ENCODE measurements at places on chromosomes 5 and 9.

- no peak for DNase-seq
These were observed 228.5 kb downstream of the ENC1 start for GRCh38 chr5:74412066-74412465.

DNA sequence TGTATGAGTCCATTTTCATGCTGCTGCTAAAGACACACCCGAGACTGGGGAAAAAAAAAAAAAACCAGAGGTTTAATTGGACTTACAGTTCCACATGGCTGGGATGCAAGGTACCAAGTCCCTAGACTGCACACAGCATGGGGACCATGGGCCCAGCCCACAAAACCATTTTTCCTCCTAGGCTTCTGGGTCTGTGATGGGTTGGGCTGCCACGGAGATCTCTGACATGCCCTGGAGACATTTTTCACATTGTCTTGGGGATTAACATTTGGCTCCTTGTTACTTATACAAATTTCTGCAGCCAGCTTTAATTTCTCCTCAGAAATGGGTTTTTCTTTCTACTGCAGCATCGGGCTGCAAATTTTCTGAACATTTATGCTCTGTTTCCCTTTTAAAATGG, 340.3 kb upstream of the NUDT12 start:
- no peak for DNase-seq

- DNase-seq, result no peak
These were observed 8.5 kb upstream of the ANGPTL2 start for GRCh38 chr9:127130661-127131538.

DNA sequence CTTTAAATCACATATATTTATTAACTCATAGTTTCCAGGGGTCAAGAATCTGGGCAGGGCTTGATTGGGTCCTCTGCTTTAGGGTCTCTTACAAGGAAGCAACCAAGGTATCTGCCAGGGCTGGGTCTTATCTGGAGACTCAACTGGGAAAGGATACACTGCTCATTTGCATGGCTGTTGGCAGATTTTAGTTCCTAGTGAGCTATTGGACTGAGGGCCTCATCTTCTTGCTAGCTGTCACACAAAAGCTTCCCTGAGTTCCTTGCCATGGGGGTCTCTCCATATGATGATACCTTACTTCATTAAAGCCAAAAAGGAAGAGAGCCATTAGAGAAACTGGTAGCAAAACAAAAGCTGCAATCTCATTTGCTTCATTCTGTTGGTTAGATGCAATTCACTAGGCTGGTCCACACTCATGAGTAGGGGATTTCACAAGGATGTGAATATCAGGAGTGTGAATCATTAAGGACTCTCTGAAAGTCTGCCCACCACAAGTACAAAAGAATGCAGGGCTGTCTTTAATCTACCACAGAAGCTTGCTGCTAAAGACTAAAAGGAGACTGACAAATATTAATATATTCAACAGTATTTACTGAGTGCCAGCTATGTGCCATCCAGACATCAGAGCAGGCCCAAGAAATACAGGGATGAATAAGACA, 42.0 kb upstream of the TIMD4 start:
- DNase-seq, result no peak

DNA sequence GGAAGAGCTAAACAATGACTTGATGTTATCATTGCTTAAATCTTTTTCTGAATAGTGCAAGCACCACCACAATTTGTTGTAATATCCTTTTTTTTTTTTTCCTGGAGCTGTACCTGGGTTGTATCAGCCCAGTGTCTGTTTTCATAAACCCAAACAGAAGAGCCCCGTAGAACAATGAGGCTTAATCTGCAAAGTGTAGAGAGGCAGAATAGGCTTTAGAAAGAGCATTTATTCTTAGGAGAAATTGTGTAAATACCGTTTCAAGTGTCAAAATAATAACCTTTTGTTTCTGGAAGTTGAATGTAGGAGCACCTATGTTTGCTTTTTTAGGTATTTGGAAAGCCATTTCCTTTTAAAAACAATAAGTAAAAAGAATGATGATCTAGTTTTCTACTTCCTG, 26.4 kb downstream of the RGS7BP start:
- DNase-seq, result no peak

DNA sequence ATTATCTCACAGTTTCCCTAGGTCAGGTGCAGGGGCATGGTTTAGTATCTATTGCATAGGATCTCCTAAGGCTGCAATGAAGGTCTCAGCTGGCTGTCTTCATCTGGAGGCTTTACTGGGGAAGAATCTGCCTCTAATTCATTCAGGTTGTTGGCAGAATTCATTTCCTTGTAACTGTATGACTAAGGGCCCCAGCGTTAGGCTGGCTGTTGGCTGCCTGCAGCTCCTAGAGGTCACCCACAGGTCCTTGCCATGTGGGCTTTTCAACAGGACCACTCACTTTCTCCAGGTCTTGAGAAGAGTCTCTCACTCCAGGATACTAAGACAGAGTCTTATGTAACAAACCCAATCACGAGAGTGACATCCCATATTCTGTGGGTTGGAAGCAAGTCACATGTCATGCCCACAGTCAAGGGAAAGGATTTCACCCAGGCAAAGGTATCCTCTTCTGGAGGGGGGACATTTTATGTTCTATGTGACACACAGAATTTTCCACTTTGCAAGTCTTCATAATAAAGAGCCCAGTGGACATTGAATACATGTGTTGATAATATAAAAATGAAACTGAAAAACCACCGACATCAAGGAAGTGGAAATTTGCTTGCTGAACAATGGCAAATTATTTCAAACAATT, 38.2 kb downstream of the HMHB1 start:
- DNase-seq, result no peak

DNA sequence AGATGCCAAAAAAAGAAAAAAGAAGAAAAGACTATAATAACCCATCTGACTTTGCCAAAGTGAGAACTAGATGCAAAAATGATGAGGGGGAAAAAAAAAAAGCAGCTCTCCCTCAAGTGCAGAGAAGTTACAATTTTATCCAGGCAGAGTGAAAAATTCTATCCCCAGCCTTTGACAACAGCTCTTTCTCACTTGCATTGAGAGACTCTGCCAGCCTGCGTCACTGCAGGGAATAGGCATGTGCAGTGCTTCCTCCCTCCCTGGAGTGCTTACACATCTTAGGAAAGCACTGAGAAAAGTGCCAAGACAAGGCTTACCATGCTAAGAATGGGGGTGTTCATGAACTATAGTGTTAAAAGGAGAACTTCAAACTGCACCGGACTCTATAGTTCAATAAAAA, 418.6 kb upstream of the TYRP1 start:
- DNase-seq, result no peak

DNA sequence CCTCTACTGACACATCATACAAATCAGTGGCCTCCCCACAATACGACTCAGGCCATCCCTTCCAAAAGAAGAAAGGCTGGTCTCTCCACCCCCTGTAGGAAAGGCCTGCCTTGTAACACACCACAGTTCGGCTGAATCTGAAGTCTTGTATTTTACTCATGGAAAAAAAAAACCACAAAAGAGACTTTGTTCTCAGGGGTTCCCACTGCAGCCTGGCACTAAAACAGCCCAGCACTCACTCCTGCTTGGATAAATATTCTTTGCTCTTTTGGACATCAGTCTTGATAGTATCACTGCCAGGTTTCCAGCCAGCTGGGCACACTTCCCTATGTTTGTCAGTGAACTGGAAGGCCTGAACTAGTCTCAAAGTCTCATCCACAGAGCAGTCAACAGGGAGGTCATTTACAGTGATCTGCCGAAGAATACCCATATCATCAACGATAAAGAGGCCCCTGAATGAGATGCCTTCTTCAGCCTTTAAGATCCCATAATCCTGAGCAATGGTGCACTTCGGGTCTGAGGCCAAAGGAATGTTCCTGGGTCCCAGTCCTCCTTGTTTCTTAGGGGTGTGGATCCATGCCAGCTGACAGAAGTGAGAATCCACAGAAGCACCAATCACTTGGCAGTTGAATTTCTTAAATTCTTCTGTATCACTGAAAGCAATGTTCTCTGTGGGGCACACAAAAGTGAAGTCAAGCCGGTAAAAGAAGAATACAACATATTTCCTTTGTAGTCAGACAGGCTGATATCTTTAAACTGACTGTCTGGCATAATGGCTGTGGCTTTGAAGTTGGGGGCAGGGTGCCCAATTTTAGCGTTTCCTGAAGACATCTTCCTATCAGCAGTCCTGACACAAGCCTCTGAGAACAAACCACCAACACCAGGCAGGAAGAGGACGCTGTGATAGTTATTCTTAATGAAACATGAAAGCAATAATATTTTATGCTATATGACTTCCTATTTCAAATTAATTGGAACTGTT, 198.1 kb downstream of the LURAP1L start:
- DNase-seq, result no peak

All from HTR-8/SVneo (cell line).